ENCODE measurements at places on chromosomes 12 and 14.

GRCh38 chr14:102182190-102182589, 42.5 kb downstream of the WDR20 start:
- no peak for DNase-seq

DNA sequence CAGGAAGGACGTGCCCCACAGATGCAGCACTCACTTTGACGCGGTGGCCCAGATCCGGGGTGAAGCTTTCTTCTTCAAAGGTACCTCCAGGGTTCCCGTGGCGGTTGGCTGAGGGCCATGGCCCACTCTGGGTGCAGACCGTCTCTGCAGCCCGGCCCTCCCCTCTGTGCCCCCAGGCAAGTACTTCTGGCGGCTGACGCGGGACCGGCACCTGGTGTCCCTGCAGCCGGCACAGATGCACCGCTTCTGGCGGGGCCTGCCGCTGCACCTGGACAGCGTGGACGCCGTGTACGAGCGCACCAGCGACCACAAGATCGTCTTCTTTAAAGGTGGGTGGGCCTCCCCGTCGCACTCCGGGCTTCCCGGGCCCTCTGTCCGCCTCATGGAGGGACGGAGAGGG, 16.9 kb downstream of the MMP17 start:
- no peak for DNase-seq

DNA sequence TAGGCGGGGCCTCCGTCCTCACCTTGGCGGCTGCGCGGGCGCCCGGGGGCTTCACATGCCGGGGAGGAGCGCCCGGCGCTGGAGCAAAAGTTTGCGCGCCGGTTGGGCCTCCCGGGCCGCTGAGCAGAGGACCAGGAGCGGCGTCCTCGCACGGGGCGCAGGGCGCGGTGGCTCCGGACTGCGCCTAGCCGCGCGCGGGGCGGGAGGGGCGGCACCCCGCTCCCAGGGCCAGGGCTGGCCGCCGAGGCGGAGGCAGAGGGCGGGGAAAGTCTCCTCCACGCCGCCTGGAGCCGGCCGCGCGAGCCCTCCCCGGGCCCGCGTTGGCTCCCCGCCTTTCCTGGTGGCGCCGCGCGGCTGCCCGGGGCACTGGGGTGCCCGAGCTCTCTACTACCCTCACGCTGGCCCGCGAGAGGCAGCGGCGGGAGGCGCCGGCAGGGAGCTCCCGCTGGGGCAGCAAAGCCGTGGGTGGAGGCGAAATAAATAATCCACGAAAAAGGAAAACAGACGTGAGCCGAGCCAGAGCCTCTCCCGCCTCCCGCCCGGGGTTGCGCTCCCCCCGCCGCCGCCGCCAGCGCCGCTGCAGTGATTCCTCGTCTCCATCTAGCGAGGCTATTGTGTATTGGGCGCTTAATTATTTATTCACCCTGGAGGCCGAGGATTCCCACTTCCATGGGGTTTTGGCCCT, 400 bp upstream of the PRIMA1 start:
- peak; percentile 72 for DNase-seq

GRCh38 chr14:105221598-105222178, 26.6 kb upstream of the BTBD6 start:
- no peak for DNase-seq

- no peak for DNase-seq
These were observed 140.4 kb downstream of the EFCAB11 start for GRCh38 chr14:89814126-89814525.

GRCh38 chr12:54370171-54370730, 6.0 kb upstream of the GPR84 start:
- no peak for DNase-seq

- DNase-seq: no peak
These were observed 47.5 kb downstream of the C14orf132 start for GRCh38 chr14:96086574-96087077.

DNA sequence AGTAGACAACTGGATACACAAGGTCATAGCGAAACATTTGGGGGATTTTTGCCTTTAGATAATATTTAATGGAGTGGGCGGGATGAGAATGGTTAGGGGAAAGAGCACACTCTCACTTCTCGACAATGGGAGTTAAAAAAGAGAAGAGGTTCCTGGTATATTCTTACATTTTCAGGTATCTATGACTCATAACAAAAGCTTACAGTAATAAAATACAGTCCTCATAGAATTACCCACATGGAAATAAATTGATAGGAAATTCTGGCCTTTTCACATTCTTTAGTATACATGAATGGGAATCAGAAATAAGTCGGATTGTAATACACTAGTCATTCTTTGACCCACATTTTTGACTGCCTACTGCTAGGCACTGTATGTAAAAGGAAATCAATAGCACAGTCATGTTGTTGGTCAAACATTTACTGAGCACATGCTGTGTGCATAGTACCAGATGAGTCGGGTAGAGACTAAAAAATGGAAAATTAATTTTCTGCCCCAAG, 8.2 kb upstream of the CRADD start:
- DNase-seq: no peak

DNA sequence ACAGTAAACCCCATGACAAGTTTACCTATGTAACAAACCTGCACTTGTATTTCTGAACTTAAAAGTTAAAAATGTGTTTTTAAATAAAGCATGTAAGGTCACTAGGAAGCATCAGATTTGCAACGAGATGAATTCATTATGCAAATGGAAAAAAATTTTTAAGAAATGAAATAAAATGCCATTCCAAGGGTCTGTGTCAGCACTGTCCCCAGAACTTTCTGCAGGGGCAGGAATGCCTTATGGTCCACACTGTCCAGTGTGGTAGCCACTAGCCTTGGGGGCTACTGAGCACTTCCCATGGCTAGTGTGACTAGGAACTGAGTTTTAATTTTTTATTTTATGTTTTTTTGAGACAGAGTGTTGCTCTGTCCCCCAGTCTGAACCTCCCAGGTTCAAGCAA, 49.2 kb downstream of the HSP90AA1 start:
- no peak for DNase-seq

DNA sequence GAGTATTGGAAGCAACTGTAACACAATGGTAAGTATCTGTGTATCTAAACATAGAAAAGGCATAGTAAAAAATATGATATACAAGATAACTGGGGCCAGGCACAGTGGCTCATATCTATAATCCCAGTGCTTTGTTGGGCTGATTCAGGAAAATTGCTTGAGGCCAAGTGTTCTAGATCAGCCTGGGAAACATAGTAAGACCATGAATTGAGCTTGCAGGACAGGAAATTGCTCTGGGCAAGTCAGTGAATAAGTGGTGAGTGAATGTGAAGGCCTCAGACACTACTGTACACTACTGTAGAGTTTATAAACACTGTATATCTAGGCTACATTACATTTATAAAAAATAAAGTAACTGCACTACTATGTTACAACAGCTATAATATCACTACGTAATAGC, 75.2 kb downstream of the GPR135 start:
- no peak for DNase-seq

DNA sequence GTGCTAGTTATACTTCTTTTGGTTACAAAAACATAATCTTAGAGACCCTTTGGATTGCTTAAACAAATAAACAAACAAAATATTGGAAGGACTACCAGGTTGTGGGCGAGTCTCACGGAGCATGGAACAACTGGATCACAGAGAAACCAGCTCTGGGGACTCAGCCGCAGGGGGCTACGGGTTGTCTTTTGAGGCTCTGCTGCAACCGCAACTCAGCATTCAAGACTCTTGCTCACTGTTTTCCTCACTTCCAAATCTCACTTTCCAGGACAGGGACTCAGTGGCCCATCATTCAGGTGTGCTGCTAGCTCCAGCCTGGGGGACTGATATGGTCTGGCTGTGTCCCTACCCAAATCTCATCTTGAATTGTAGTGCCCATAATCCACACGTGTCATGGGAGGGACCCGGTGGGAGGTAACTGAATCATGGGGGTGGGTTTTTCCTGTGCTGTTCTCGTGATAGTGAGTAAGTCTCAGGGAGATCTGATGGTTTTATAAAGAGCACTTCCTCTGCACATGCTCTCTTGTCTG, 14.0 kb upstream of the SERPINA4 start:
- DNase-seq: no peak

DNA sequence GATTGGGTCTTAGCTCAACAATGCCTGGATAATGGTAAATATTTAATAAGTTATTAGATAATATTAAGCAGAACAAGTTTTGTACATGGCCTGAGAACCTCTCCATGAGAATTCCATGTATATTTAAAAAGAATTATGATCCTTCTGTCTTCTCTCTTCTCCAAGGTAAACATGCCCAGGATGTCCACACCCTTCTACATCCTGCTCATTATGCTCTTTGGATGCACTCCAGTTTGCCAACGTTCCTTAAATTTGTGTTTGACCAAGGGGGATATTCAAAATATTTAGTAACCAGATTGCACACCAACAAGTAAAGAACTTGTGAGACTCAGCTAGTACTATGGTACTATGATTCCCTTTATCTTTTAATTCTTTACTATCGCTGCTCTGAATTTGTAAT, 44.8 kb upstream of the ERGIC2 start:
- no peak for DNase-seq

DNA sequence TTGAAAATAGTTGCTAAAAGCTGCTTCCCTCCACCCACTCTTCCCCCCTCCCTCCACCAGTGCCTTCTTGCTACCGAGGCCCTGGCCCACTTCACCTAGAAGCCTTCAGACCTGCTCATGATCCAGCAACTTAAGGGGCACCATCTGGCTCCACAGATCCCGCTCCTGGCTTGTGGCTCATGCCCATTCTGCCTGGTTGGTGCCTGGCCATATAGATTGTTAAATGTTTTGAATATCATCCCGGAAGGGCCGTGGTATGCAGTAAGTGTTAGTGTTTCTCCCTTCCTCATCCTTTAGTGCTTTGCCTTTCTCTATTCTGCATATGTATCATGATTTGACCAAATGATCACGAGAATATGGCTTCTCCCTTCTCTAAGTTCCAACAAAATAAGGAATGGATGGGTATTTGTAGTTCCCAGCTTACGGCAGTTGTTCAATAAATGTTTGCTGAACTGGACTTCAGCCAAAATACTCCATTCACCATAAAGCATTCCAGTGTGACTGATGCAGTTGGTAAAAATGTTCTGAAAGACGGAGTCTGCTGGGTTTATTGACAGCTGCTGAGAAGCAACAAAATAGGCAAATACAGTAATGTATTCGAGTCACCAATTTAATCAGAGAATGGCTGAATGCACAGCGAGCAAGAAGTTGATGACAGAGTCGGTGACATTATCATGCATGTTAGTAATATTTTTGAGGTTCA, 30.7 kb downstream of the GRIP1 start:
- DNase-seq: no peak

- DNase-seq: no peak
These were observed 59.4 kb upstream of the E2F7 start for GRCh38 chr12:77124767-77125166.

- DNase-seq: no peak
These were observed 50.9 kb downstream of the SLC4A8 start for GRCh38 chr12:51475543-51475942.

DNA sequence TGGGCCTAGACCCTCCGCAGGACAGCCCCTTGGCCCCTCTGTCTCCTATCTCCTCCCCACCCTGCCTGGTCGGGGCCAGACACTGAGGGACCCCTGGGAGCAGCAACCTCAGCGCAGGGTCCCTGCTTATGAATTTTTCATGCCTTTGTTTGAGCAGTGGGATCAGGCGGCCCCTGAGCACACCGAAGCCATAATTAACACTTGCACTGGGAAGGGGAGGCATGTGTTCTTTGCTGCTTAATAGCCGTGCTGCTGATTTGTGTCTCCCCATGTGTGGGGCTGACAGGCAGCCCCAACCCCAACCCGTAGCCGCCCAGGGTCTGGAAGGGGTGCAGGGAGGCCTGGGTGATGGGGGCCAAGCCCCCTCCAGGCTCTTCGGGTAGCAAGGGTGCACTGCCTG, 52.7 kb downstream of the FBRSL1 start:
- no peak for DNase-seq

GRCh38 chr12:101116911-101117310, 93.1 kb downstream of the SLC5A8 start:
- no peak for DNase-seq

GRCh38 chr12:111166779-111167540, 201.9 kb downstream of the PHETA1 start:
- DNase-seq: peak; percentile 44

GRCh38 chr12:132445884-132446632, 43.9 kb upstream of the FBRSL1 start:
- peak; percentile 75 for DNase-seq

GRCh38 chr12:6093764-6094163, 30.7 kb downstream of the VWF start:
- DNase-seq: no peak

DNA sequence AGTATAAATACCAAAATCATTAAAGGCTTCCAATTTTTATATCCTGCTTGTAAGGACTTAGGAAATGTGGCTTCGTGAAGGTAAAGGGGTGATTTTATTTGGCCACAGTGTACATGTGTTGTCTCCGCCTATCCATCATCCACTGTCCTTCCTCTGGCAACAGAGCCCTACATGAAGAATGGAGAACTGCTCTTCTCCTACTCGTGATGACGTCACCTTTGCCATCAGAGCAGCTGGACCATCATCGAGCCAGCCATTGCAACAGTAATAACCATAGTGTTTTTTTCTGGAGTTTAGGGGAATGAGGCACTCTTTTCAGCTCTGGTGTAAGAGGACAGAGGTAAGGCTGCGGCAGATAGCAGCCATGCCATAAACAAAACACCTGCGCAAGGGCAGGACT, 19.2 kb downstream of the ITPR2 start:
- no peak for DNase-seq

Measured in NCI-H1694 (cell line).